Sigmoid colon (tissue), 7 donors: ENCODE measurements at places on chromosomes 1 and 21. TPM values are rescaled to one million over a fixed set of nuclear protein-coding genes. Genes with fewer than 3 reads are reported as not detected.
A peak's percentile ranks its signal among the peaks of the same experiment; 100 is the strongest.

- H3K4me1 ChIP-seq = peaks cover 21% of the 10 kb centered on the region
- DNase-seq = peak; percentile 90
- no peak overlapping the region for H3K4me3 ChIP-seq
- H3K27ac ChIP-seq = no peak overlapping the region
- H3K36me3 ChIP-seq = peaks cover 11% of the 10 kb centered on the region
Observed at GRCh38 chr1:27102707-27103468, 52.0 kb downstream of the SLC9A1 start.

DNA sequence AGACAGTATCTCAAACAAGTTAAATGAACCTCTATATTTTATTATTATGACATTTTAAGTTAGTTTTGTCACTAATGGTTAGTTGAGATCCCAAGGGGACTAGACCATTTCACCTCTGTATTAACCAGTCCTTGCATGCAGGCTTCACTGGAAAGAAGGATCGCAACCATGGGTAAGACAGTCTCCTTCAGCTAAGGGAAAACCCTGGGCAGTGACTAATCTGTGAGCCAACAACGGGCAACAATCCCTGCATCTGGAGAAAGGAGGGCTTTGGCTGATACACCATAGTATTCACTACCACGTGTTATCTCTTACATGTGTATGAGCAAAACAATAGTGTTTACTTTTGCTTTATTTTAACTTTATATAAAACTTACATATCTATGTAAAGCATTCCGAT, 708.8 kb upstream of the CHRM3 start:
- H3K36me3 ChIP-seq = no peaks in the 10 kb centered on the region
- DNase-seq = no peak
- no peaks in the 10 kb centered on the region for H3K4me1 ChIP-seq
- no peaks in the 10 kb centered on the region for H3K27me3 ChIP-seq
- no peak overlapping the region for H3K27ac ChIP-seq
- no peak overlapping the region for H3K4me3 ChIP-seq

DNA sequence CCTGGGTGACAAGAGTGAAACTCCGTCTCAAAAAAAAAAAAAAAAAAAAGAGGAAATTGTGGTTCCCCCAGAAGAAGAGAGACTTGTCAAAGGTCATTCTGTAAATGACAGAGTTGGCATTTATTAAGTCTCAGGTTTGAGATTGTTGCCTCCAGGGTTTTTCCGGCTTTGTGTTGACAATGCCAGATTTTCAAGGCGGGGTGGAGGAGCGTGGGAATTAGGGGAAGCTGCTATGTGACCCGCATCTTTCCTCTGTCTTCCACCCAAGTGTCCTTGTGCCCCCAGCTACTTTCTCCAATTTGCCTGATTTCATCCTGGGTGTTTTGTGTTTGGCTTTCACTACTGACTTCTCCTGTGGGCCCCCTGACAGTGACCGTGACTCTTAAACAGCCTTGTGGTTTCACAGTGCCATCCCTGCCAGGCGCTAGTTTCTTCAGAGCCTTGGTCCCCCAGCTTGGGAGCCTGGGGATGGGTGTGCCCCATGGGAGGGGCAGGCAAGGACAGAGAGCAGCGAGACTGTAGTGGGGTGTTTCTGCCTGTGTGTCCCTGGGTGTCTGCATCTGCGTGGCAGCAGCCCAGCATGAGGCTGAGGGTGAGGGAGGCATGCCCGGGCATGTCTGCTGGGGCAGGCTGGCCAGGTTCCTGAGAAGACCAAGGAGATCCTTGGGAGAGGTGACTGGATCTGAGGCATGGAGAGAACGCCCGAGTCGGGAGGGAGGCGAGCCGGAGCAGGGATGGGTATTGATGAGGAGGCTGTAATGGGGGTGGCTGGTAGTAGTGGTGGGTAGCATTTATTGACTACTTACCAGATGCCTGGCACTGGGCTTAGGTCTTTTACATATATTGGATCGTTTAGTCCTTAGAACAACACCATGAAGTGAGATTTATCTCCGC, 46.3 kb downstream of the IER5 start:
- H3K27ac ChIP-seq = peak overlapping the region; percentile 22
- H3K27me3 ChIP-seq = no peaks in the 10 kb centered on the region
- DNase-seq = no peak
- H3K4me1 ChIP-seq = no peaks in the 10 kb centered on the region
- no peaks in the 10 kb centered on the region for H3K36me3 ChIP-seq
- no peak overlapping the region for H3K4me3 ChIP-seq

DNA sequence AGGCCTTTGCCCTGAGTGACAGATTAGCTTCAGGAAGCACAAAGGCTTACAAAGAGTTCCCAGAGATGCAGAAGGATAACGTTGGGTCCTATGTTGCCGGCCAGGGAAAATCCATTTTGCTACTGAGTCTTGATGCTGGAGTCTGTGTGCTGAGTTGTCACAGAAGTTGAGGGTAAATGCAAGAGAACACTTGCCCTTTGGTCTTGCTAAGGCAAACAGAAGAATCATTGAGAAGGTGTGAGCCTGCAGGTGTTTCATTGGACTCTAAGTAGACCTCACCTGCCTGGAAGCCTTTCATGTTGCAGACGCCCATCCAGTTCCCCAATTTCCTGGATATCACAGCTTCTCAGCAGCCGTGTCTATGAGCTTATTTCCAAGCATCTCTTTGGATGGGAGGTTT, 105.2 kb downstream of the PCP4 start:
- H3K27me3 ChIP-seq = no peaks in the 10 kb centered on the region
- H3K27ac ChIP-seq = no peak overlapping the region
- no peak for DNase-seq
- H3K4me1 ChIP-seq = peaks cover 3% of the 10 kb centered on the region
- no peaks in the 10 kb centered on the region for H3K36me3 ChIP-seq

DNA sequence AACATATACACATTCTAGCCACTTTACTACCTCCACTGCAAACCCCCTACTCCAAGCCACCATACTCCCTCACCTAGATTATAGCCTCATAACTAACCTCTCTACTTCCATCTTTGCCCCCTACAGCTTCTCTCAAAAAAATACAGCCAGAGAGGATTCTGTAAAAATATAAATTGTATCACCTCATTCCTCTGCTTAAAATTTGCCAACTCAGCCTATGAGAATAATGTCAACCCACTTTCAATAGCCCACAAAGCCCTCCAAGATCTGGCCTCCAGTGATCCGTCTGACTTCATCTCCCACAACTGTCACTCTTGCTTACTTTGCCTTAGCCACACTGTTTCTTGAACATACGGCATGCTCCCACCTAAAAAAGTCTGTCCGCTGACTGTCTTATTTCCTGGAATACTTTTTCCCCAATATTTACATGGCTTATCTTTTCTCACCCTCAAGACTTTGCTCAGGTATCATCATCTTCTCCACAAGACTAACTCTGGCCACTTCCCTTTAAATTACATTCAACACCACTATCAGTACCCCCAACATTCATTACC, 21.5 kb downstream of the NME7 start:
- no peaks in the 10 kb centered on the region for H3K4me1 ChIP-seq
- H3K36me3 ChIP-seq = no peaks in the 10 kb centered on the region
- DNase-seq = no peak
- no peak overlapping the region for H3K27ac ChIP-seq
- H3K4me3 ChIP-seq = no peak overlapping the region

DNA sequence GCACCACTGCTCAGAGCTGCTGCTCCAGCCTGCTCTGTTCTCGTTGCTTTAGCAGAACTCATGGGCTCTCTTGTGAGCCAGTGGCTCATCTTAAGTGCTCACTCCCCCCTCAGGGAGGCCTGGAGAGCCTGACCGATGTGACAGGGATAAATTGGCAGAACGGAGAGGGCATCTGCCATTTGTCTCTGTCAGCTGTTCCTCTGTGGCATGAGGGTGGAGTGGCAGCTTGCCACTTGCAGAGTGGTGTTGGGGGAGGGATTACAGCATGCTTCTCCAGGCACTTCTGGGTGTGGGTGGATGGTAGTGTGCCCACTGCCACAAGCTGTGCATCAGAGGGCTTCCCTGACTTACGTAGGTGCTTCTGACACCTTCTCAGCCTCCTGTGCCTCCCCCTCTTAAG, 229.5 kb downstream of the PAPPA2 start:
- peak; percentile 86 for DNase-seq
- peaks cover 64% of the 10 kb centered on the region for H3K4me1 ChIP-seq
- no peak overlapping the region for H3K4me3 ChIP-seq
- H3K27ac ChIP-seq = peak overlapping the region; percentile 77

HTR1D gene
- 0.46 TPM for polyA plus RNA-seq

SH3BP5L gene
- polyA plus RNA-seq = 16.2 TPM

UBL4B gene
- not detected for polyA plus RNA-seq

NRIP1 gene
- polyA plus RNA-seq = 11.6 TPM
